ENCODE measurements at places on chromosomes 6 and 20.

DNA sequence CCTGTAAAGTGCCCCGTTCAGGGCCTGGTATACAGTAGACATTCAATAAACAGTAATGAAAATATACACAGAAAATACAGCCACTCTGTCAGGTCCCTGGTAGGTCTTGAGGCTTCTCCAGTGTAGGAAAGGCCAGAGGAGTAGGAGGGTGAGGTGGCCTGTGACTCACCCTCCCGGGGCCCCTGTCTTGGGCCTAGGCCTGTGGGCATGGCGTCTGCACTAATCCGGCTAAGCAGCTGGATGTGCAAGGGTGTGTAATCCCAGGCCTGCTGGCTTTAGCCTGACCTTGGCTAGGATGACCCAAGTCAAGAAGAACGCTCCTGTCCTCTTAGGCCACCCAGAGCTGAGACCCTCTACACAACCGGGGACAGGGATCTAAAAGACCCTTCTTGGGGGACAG is 84.9 kb downstream of the KCNB1 start:
- no peak for DNase-seq

DNA sequence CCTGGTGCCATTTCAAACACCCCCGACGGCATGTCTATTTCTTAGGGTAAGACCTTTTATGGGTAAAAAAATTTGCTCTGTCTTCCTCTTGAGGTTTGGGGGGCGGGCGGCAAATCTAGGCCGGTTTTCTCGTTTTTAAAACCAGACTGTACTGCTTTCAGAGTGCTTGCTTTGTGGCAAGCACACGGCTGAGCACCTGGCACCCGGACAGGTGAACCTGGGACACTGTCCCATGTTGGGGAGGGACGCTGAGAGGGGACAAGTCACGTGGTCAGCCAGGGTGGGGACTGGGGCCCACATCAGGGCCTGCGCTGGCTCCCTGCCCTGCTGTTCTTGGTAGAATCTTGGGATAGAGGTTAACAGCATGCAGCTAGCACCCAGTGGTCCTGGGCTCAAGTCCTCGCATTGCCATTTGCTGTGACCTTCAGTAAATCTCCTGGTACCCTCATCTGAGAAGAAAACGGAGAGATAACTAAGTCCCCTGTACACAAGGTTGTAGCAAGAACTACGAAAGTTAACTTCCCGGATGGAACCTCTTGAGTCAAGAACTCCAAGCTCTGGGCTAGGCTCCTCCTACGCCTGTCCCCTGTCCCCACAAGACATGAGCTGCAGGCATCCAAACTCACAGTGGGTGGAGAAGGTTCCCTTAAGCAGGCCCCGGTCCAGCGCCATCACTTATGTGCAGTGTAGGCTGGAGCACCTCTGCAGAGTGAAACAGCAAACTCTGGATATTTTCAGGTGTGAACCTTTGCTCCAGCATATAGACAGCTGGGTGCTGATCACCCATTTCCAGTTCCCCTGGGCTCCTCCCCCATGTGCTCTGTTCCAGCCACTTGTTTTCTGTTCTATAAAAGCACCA is 41.7 kb downstream of the PMEPA1 start:
- no peak for DNase-seq

DNA sequence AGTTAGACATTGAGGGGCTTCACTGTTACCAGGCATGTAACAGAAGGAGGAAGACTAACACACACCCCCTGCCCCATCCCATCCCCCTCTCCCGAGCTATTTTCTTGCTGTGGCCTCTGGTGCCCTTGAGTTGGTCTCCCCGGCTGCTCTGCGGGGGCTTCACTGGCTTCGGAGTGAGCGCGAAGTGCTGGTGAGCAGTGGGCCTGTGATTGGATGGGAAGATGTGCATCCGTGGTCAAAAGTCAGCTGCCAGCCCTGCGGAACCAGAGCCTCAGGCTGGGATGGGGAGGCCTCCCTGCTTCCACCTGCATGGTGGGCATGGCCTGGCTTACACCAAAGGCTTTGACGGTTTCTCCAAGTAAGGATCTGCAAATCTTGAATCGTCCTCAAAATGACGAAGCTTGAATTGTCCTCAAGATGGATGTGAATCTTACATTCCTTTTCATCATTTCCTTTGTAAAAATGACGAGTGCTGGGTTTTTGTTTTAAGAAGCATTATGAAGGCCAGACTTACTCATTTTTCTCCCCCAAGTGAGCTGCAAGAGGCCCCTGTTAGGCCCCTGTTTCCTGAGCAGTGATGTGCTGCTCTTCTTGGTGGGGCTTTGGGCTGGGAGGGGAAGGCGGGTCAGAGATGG is 23.7 kb downstream of the SPATA2 start:
- DNase-seq: no peak

DNA sequence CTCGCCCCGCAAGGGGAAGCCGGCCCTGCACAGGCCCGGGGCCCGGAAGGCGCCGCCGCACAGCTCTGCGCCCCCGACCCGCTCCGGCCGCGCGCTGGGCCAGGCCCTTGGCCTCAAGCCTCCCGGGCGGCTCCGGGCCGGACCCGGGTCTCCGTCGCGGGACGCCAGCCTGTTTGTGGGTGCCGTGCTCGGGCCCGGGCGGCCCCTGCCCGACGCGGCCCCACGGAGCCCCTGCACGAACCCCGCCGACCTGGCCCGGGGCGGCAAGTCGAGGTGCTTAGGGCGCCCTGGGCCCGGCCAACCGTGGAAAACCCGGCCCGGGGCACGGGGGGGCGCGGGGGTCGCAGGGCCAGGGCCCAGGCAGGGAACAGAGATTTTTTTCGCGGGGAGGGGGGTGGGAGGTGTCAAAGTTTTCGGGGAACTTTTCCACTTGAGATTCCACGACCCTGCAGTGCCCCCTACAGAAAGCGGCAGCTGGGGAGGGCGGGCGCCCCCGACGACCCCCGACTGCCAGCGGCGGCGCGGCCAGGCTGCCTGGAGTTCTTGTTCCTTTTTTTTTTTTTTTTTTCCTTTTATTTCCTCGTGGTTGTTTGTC is 805 bp upstream of the STX16 start:
- no peak for DNase-seq

DNA sequence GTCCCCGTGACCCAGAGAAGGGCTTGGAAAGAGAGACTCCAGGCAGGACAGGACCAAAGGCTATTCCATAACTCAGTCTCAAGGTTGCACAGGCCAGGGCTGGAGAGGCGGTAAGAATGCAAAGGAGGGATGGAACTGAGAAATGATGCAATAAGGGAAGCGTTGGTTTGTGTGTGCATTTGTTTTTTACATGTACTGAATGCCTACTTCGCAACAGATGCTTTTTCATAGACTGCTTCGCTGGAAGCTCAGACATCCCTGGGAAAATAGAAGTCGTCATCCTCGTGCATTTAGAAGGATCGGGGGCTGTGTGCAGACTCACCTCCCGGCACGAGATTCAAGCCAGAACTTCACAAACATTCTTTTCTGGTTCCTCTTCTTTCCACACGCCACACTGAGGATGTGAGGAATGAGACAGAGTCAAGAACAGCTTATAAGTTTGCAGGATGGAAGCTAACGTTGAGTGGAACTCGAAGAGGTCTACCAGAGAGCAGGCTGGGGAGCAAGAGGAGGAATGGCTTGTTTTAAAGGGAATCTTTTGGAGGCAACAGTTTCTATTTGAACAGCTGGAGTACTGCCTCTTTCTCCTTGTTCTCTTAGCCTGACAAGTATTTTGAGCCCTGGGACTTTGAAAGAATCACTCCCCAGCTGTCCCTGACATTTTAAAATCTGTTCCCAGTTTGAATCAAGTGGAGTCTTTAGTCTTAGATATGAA is 19.3 kb upstream of the LY86 start:
- DNase-seq: no peak

DNA sequence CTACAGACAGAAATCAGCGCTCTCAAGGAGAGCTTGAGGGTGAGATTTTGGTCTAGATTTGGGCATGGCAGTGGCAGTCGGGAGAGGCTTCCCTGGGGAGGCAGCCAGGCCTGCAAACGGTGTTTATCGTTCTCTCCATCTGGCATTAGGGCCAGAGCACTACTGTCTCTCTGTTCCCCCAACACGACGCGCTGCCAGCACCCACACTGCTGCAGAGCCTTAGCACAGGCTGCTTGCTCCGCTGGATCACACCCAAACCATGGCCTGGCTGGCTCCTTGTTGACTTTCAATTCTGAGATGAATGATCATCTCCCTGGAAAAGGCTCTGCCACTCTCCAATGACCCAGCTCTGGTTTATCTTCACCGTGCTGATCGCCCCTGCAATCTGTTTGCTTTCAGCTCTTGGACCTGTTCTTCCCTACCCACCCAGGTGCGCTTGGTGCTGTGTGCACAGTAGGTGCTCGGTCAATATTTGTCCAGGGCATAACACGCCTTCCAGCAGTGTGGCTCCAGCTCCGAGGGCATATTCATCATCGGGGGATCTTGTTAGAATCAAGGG is 106.1 kb downstream of the TFAP2C start:
- DNase-seq: no peak

DNA sequence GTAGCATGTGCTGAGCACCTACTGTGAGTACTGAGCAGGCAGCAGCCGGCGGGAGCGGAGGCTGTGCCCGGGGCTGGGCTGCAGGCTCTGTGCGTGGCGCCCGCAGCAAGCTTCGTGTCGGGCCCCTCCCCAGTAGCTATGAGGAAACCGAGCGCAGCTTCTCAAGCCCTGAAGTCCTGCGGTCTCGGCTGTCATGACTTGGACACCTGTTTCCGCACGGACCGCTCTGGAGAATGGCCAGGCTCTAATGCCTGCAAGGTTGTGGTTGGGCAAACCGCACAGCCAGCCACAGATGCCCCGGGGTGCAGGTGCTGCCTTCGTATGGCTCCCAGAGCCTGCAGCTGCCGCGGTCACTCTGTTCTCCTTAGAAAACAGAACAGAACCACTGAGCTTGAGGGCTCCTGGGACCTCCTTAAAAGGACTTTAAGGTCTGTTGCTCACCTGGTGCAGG is 33.7 kb downstream of the PYGB start:
- peak; percentile 78 for DNase-seq

DNA sequence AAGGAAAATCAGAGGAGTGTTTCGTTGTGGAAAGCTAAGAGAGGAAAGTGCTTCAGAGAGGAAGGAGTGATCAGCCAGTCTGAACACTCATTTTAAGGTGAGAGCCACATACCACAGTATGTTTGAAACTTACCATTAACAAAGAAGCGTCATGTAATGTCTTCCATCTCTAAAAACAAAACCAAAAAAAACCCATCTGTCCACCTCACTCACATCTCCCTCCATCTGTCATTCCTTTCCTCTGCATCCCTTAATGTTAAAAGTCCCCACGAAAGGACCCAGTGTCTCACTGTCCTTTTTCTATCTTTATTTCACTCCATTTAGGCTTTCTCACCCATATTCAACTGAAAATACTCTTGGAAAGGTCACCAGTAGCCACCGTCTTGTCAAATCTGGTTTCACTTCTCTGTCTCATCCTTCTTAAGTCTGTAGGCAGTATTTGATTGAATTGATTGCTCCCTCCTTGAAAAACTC is 59.4 kb upstream of the GNRH2 start:
- no peak for DNase-seq

- no peak for DNase-seq
Observed at GRCh38 chr6:130978660-130979396, 84.2 kb downstream of the EPB41L2 start.
